ENCODE measurements at places on chromosomes 2 and 18.

DNA sequence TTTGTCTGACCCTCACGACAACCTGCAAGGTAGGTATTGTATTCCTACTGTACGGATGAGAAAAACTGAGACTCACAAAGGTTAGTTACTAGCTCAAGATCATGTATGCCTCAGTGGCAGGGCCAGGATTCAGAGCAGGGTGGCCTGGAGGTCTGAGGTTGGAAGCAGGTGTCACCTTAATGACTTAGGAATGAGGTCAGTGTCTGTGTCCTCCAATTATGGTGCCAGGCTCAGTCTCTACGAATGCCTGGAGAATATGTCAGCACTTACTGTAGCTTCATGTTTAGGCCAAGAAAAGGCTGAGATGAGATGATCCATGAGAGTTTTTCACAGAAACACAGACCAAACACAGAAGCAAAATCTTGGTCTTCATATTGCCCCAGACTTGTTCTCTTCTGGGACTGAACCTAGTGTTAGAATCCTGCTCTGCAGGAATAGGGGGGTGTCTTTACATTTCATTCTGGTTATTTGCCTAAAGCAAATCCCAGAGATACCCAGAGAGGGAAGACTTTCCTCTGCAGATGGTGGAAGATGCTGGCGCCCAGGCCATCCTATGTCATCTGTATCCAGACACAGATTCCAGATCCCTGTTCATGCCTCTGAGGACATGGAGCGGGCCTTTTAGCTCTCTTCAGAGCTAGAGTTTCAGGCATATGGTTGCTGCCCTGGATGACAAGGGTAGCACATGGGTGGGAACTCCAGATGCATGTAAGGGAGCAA lies 16.3 kb upstream of the RAB10 start:
- DNase-seq = no peak

GRCh38 chr18:79517341-79517740 lies 121.6 kb downstream of the NFATC1 start:
- DNase-seq = no peak

DNA sequence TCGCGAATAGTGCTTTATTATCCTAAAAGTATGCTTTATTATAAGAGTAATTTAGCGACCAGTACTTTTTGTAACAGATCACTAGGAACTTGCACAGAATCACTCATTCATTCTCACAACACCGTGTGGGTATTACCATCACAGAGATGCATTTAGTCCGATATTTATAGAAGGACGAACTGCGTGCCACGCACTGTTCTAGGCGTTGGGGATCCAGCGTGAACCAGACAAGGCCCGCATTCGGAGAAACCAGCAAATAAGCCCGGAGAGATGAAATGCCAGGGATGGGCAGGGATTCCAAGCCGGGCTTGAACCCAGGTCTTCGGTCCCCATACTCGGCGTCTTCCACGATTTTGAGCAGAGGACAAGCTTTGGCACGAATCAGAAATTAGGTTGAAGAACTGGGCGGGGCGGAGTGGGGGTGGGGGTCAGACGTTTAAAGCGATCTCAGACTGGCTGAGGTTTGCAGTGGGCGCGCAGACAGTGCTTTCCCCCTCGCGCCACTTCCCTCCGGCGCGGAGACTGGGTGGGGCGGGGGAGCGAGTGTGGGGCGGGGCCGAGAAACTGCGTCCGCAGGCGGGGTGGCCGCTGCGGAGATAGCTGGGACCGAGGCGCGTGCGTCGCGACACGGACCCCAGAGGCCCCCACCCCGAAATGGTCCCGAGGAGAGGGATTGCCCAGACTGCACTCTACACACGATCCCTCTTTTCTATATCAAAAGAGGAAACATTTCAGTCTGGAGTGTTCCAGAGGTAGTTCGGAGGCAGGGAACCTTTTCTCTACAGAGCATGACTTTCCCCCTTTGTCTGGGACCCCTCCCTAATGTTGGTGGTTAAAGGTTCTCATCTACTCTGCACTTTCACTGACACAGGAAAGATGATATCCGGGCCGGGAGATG lies 1.1 kb upstream of the CXCR4 start:
- peak; percentile 36 for DNase-seq

DNA sequence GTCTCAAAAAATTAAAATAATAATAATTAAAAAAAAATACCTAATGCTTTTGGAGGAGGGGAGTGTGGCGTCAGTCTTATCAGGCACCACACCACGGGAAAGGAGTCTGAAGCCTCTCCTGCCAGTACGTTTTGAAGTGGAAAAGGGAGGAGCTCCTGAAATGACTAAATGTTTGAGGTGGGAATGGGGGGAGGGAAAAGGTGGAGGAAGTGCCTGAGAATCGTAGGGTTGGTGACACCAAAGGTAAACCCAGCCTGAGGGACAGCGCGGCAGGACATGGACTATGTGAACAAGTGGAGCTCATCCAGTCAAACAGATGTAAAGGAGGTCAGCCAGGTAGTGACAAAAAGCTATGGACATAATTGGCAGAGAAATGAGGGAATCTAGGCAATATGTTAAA lies 42.2 kb upstream of the EPHA4 start:
- no peak for DNase-seq

DNA sequence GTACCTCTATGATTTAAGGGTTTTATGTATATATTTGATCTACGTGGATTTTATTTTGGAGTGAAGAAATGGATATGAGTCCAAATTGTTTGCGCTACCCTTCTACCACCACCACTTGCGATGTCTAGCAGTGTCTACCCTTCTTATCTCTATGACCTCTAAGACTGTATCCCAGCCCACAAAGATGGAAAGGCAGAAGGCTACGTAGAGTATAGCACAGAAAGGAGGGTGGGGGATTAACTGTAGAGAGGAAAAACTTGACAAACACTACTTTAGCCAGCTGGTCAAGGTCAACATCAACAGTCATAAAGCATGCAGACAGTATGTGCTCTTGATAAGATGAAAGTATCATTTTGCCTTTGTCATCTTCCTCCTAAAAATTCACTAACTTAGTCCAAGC lies 14.4 kb downstream of the ITSN2 start:
- DNase-seq = no peak

- DNase-seq = no peak
Observed at GRCh38 chr2:120985174-120985996, 249.7 kb downstream of the GLI2 start.

GRCh38 chr18:11974741-11975325 lies 6.5 kb upstream of the IMPA2 start:
- no peak for DNase-seq

DNA sequence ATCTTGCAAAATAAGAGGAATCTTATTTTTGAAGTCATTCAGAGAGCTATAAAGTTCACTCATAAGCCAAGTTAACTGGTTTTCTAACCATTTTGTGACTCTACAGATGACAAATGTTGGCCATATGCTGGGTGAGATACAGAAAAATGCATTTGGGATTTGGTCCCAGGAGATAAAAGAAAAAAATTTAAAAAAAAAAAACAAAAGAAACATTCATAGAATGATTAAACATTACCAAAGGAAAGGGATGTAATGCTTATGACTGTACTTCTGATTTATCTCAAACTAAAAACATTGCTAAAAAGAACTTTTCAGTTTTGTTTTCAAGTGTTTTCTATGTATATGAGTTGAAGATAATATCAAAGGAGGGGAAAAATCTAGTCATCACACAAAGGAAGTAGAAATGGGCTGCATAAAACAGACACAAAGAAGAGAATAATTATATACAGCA lies 43.1 kb downstream of the PELI1 start:
- DNase-seq = no peak

DNA sequence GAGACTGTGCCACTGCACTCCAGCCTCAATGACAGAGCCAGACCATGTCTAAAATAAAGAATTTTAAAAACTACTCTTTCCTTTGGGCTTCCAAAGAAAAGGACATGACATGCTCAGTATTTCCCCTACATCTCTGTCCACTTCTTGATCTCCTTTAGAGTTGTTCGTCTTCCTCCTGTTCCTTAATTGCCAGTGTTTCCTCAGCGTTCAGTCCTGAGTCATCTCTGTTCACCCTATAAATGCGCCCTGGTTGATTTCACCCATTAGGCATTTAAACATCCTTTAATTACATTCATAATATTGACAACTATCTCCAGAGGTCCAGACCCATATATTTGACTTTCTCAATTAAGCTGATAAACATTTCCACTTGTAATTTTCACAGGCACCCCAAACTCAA lies 64.0 kb downstream of the AAK1 start:
- DNase-seq = no peak

DNA sequence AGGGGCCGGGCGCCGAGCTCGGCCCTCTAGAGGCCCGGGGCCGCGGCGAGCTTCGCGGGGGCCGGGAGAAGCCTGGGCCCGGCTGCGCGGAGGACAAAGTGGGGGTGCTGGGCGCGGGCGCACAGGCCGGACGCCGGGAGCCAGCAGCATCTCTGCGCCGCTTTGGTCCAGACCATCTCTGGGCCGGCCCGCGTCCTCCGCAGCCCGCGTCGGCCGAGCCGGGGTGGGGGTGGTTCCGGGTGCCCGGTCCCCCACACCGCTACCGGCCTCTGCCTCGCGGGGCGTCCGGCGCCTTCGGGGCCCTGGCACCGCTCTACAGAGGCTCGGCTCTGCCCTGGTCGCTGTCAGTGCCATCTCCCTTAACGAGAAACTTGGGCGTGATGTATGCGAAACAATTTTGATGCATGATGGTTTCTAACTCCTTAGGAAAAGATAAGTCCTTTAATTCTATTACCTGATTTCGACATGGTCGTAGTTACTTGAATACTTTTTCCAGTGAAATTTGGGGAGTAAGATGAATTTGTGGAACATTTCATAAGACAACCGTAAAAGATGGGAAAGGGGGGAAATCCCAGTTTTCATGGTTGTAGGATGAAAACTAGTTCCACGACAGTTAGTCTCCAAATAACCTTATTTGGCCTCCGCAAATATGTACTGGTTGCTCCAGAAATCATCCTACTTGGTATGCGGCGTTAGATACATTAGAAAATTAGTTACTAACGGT lies 562 bp downstream of the TWSG1 start:
- DNase-seq = no peak

DNA sequence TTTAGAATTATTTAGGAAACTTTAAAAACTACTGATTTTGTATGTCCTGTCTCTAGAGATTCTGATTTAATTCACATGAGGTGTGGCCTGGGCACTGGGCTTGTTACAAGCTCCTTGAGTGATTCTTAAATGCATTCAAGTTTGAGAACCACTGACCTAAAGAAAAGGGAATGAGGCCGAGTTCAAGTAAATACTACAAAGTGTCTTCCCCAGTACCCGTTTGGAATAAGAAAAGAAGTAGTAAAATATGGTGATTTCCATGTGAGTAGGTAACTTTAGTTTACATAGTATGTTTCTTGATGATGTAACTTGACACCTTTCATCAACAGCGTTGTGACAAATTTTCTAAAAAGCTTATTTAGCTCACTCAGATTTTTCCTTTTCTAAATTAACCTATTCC lies 1022.9 kb upstream of the NRXN1 start:
- DNase-seq = no peak

DNA sequence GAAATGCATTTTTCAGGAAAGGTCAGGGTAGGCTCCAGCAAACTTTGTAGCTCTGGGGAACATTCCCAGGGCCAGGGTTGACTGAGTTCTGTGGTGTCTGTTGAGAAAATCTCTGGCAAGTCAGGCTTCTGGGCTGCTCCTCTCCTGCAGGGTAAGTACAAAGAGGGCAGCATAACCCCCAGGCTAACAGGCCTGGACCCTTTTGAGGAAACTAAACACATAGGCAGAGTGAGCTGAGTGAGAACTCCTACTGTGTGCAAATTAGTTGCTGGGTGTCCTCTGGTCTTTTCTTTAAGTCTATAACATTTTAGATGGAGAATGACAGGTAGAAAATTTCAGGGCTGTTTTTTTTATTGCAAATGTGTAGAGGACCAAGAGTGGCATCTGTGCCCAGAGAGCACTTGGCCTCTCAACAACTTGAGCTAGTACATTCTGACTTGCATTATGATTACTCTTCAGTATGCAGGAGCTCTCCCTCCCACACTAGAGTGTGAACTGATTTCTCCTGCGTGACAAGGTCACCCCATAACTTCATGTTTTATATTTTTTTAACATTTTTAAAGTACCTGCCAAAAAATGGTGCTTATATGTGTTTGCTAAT lies 49.9 kb downstream of the GPR39 start:
- DNase-seq = no peak

- DNase-seq = no peak
Observed at GRCh38 chr18:25557011-25557410, 205.0 kb upstream of the ZNF521 start.

DNA sequence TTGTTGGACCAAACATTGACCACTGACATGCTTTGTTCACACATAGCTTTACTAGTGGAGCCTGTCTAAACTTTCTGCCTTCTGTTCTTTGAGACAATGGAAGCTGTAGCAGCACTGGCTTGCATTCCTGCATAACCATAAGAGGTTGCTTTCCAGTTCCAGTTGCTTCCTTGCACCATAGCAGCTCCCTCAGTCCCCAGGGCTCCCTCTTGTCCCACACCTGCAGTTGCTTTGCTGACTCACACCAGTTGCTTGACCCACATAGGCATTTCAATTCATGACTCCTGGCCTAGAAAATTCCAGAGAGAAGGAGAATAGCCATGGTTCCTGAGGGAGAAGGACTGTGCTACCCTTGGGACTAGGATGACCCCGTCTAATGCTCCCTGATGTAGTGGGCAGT lies 20.9 kb downstream of the SGPP2 start:
- no peak for DNase-seq

DNA sequence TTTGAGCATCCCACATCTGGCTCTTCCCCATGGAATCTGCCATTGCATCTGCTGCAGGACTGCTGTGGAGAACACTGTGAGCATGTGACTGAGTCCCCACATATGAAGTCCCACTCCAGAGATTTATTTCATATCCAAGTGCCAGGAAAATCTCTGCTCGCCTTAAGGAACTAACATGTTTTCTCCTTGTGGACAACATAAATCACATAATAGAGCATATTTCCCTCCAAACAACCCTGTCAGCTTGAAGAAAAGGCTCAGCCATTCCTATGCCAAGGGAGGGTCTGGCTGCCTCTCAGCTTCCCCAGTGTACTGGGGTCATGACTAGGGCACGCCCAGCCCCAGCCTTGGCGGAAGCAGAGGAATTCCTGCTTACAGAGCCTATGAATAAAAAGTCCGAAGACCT lies 193.7 kb downstream of the DNER start:
- no peak for DNase-seq

GRCh38 chr2:176356251-176356650 lies 87.0 kb downstream of the MTX2 start:
- no peak for DNase-seq
